LHCN-M2 (cell line): ENCODE measurements at places on chromosomes 1 and 21. TPM values are rescaled to one million over a fixed set of nuclear protein-coding genes. Genes with fewer than 3 reads are reported as not detected.

Gene PCBP3
- 2.8 and 3.8 TPM in 2 replicates for total RNA-seq

Gene PTPN22
- 11.1 and 13.9 TPM in 2 replicates for total RNA-seq

Gene KCNN3
- 0.38 and 2.8 TPM in 2 replicates for total RNA-seq

Gene S100A3
- 37.5 and 55.5 TPM in 2 replicates for total RNA-seq

Gene CR1
- total RNA-seq = not detected in 2 replicates

Gene FCMR
- total RNA-seq = not detected in 2 replicates

Gene CFHR3
- 0.75 TPM in 1 of 2 replicates, not detected in the other for total RNA-seq

Gene NR1I3
- not detected in 2 replicates for total RNA-seq

Gene ANGPTL1
- total RNA-seq = 2.0 and 3.7 TPM in 2 replicates

Gene CTSE
- not detected in 2 replicates for total RNA-seq

Gene RNU1-4
- total RNA-seq = under 0.01 TPM in 1 of 2 replicates, not detected in the other

Gene GJA9
- not detected in 2 replicates for total RNA-seq

Gene ST6GALNAC3
- total RNA-seq = under 0.01 TPM in 1 of 2 replicates, not detected in the other

Gene TTLL7
- total RNA-seq = 21.3 and 28.2 TPM in 2 replicates

Gene GJB3
- not detected in 2 replicates for total RNA-seq

Gene AGMAT
- total RNA-seq = 2.6 and 3.7 TPM in 2 replicates

Gene HSD3B1
- not detected in 2 replicates for total RNA-seq

Gene TGFBR3
- total RNA-seq = 2.6 and 3.2 TPM in 2 replicates

Gene MAN1A2
- total RNA-seq = 24.0 and 26.8 TPM in 2 replicates

Gene PTCH2
- under 0.01 TPM in 1 of 2 replicates, not detected in the other for total RNA-seq

Gene FBXO2
- total RNA-seq = not detected in 2 replicates

Gene OR2T29
- not detected in 2 replicates for total RNA-seq

Gene NES
- 470 and 483 TPM in 2 replicates for total RNA-seq
